ENCODE measurements at places on chromosomes 6 and 20.

DNA sequence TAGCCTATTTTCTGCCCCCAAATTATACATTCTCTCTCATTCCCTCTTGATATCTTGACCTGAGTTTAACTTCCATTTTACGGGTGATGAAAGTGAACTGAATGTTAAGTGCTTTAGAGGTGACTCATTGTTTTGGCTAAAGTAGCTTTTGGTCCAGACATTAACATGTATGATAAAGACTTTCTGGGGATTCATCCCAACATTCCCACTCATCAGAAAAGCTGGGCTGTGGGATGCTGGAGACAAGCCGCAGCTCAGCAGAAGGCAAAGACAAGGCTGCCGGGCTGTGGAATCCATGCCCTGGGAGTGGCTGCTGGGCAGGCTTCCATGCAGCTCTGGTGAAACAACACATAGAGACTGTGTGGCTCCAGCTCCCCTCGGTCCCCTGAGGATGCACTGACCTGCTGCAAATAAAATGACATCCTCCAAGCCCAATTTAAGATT, 89.9 kb upstream of the SYNDIG1 start:
- DNase-seq, result no peak

GRCh38 chr6:168107191-168107983, 28.4 kb upstream of the FRMD1 start:
- DNase-seq, result no peak

DNA sequence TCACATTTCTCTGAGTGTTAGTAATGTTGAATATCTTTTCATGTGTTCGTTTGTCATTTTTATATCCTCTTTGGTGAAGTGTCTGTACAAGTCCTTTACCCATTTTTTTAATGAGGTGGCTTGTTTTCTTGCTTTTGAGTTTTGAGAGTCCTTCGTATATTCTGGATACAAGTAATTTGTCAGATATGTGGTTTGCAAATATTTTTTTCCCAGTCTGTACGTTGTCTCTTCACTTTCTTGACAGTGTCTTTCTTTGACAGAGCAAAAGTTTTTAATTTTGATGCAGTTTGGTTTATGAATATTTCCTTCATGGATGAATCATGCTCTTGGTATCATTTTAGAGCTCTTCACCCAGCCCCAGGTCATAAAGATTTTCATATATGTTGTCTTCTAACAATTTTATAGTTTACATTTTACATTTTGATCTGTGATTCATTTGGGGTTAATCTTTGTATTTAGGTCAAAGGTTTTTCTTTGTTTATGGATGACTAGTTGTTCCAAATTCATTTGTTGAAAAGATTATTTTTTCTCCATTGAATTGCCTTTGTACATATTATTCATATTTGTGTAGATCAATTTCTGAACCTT, 152.5 kb downstream of the MRPL14 start:
- DNase-seq, result no peak

GRCh38 chr6:111265842-111266241, 178.5 kb downstream of the SLC16A10 start:
- no peak for DNase-seq

DNA sequence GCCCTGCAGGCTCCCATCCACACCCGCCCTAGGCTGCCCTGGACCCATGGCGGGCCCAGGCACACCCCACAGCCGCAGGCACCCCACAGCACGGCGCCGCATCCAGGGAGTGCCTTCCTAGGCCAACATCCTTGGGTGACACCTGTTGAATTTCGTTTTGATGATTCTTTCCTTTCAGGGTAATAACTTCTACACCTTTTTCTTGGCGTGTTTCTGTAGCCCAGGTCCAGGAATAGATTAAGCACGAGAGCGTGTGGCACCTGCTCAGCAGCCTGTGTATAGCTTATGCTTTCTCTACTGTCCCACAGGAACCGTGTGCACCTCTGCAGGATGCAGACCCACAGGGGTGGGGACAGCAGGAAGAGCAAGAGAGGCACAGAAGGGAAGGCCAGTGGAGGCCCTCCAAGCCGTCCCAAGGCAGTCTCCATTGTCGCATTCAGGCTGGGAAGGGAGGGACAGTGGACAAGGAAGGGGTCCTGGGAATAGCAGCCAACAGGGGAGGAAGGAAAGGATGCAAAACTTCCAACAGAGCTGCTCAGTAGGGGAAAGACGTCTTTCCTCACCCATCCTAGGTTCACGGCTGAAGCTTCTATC, 118.1 kb upstream of the AFDN start:
- no peak for DNase-seq

- DNase-seq, result no peak
Measured at GRCh38 chr6:68649669-68650068, 14.6 kb downstream of the ADGRB3 start.

DNA sequence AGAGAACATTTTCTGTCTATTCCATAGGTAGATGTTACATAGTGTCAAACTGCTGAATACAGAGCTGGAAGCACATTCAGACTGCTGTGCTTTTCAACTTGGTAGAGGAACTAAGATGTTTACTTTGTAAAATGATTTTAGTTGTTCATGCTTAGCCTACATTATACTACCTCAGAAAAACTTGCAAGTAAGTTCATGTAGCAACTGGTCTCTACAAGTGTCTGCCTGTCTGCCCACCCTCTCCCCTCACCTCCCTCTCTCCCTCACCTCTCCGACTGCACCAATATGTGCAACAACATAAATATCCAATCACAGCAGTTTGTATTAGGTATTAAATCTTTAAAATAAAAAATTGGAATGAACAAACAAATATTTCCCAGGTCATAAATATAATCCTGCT, 25.3 kb downstream of the ELOVL4 start:
- no peak for DNase-seq

DNA sequence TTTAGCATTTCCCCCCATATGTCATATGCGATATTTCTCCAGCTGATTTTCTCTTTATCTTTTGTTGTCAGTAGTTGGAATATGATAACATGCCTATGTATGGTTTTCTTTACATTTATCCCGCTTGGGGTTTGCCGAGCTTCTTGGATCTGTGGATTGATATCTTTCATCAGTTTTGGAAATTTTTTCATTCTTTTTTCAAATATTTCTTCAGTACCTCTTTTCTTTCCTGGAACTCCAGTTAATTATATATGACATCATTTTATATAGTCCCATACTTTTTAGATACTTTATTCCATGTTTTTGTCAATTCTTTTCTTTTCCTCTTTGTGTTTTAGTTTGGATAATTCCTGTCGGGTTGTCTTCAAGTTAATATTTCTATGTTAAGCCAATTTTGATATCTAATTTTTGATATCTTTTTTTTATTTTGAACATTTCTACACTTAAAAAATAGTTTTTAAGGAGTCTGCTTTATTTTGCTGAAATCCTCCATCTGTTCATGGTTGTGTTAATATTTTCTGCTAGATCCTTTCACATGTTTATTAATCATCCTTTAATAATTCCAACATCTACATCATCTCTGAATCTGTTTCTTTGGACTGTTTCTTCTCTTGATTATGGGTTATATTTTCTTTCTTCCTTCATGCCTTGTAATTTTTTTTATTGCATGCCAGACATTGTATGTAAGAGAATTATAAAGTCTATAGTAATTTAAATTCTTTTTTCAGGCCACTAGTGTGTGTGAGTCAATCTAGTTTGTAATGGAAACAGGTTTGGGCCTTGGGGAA, 9.5 kb downstream of the ZDHHC14 start:
- DNase-seq, result no peak

DNA sequence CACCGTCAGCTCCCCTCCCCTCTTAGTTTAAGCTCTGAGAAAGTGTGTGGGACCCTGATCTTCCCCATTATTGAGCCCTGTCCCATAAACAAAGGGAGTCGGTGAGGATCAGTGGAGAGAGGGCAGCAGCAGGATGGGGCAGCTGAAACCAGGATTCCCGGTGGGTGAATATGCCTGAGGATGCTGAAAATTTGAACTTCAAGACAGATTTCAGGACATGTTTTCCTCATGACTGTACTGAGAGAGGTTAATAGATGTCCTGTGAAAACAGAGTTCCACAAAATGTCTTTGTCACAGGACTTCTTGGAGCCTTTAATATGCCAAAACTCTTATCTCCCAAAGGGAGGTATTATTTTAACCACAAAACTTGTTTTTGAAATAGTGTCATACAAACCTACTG, 53.5 kb upstream of the SLC22A16 start:
- DNase-seq, result no peak

- no peak for DNase-seq
Measured at GRCh38 chr6:163405412-163406309, 8.9 kb upstream of the QKI start.

DNA sequence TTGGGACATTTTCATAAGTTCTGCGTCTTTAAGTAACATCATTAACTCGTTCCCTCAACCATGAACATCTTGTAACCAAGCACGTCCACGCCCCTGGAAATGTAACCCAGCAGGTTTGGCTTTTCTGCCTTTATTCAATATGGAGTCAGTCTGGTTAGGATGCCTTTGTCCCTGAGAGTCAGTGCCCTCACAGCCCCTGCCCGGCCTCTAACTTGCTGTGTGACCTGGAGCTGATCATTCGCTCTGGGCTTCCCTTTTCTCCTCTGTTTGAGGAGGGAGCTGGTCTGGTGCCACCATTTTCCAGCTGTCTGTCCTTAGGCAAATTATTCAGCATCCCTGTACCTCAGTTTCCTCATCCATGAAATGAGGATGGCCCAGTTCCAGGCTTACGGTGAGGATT, 26.5 kb upstream of the ANGPT4 start:
- no peak for DNase-seq

- no peak for DNase-seq
Measured at GRCh38 chr6:165448210-165448609, 138.8 kb upstream of the C6orf118 start.

DNA sequence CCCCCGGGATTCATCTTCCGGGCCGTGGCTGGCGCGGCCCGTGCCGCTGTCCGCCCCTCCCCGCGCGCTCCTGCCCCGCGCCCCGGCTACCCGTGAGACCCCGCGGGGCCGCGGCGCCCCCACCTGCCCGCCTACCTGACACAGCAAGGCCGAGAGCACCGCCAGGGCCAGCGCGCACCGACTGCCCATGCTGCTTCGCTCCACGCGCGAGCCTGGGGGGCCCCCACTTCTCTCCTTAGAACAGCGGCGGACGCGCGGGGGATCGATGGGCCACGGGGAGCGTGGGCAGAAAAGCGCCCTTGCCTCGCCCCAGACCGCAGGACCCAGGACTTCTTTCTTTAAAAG, 955 bp downstream of the DLL1 start:
- DNase-seq, result no peak

GRCh38 chr6:77038807-77039206, 424.5 kb downstream of the HTR1B start:
- no peak for DNase-seq

DNA sequence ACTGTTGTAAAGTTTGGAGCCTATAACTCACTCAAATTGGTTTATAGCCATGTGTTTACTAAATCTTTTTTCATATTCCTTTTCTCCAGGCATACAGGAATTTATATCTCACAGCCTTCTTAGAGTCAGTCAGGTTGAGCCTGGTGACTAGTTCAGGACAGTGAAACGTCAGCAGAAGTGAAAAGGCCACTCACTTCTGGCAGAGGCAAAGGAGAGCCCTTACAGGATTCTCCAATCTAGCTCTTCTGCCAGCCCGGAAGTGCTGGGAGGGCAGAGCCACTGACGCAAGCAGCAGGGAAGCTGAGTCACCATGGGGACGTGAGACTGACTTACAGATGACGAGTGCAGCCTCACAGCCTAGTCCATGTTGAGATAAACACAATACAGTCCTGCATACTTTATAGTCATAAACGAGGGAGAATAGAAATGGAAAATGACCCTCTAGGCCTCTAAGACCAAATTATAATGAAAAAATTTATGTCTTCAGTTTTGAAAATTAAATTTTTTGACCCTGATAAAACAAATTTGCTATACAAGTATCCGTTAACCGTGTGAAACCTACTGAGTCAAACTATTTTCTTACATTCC, 1.3 kb downstream of the PXT1 start:
- DNase-seq, result peak; percentile 58

DNA sequence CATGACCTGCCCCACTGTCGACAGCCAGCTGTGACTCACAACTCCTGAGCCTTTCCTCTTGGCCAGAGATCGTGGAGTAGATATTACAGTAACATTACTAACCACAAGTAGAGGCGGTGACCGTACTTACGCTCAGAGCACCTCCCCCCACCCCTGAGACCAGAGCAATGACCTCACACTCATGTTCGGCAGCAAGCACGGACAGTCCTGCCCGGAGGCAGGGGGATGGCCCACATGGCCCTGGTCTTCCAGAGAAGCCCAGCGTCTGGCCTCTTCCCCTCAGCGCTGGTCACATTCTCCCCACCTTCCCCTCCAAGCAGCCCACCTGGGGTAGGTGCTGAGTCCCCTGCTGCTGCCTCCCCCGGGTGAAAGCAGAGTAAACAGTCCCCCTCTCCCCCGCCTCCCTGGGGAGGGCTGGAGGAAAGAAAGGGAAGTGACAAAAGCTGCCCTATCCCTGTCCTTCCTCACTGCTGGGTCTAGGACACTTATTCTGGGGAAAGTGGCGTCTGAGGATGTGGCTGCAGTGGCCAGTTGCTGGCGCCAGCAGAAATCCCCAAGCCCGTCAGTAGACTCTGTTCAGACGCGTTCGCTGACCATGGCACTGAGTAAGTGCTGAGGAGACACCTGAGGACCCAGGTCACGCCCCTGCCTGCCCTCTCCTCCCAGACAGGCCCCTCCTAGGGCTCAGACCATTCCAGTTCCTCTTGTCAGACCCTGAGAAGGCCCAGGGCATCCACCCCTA, 68.5 kb downstream of the MRPL14 start:
- no peak for DNase-seq

DNA sequence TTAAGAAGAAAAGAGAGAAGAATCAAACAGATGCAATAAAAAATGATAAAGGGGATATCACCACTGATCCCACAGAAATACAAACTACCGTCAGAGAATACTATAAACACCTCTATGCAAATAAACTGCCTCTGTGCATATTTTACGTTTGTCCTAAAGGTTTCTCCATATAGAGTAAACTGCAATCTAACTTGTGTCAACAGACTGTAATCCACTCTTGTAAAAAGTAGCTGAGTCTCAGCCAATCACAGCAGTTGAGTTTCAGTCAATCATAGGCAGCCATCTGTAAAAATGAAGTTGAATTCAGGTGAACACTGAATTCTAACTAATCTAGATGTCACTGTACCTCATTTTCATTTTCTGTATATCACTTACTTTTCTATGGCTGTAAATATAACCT, 112.2 kb upstream of the SYNCRIP start:
- DNase-seq, result no peak

- no peak for DNase-seq
Measured at GRCh38 chr6:77136086-77136485, 327.2 kb downstream of the HTR1B start.

DNA sequence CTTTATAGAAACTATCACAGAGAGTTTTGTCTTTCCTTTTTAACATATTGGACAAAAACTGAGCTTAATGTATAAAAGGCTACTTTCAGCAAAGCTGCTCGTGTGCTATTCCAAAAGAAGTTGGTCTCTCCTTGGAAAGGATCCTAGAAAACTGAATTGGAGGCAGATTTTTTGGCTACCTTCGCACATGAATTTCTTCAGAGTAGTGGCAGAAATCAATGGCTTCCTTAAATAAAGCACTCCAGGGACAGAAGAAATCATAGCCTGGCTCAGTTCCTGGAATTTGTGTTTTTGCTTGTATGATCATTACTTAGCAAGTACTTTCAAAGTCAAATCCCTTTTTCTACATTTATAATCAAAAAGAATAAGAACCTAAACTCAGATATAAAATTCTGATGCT, 780.3 kb downstream of the PHF3 start:
- DNase-seq, result no peak

- no peak for DNase-seq
Measured at GRCh38 chr6:150334790-150335783, 33.7 kb upstream of the IYD start.

GRCh38 chr20:36872852-36873251, 3.1 kb upstream of the TLDC2 start:
- DNase-seq, result no peak

GRCh38 chr6:33450434-33450833, 3.9 kb upstream of the ZBTB9 start:
- no peak for DNase-seq

GRCh38 chr6:145569140-145569539, 166.2 kb downstream of the EPM2A start:
- no peak for DNase-seq

Data from stimulated activated CD4-positive, alpha-beta T cell treated with anti-CD3 and anti-CD28 coated beads, Interleukin-15, amount 100 ng/mL, for 1 hour (primary cell).